ENCODE measurements at places on chromosomes 5 and 9.

DNA sequence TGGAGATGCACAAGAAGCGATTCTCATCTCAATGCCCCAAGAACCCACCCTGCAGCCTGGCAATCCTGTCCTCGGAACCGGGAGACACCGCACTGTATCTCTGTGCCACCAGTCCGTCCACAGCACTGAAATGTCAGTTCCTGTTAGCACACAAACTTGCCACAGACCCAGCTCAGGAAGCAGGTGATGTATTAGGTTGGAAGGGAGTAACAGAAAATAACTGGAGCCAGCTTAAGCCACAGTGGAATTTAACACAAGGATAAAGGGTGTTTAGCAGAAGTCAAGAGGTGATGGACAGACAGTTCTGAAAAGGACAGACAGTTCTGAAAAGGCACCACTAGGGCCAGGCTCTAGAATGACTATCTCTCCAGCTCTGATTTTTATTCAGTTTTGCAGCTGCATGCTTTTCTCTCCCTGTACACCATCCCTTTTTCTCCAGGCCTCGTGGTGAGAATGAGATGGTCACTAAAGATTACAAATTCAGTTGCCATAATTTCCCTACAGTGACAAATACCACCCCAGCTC lies 114.4 kb downstream of the ANKRD18B start:
- DNase-seq = no peak

GRCh38 chr9:127489471-127490115 lies 38.3 kb downstream of the LRSAM1 start:
- no peak for DNase-seq

DNA sequence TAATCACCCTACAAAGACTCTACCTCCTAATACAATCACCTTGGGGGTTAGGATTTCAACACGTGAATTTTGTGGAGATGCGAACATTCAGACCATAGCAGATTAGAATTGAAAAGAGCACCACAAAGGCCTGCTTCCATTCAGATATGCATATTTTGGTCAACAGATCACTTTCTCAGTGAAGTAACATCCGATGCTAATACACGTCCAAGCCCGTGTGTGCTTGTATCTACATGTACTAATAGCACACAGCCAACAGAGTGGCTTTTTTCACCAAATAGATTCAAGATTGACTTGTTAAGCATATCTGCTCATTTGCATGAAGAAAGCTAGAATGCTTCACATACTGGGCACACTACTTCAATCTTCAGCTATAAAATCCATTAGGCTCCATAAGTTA lies 35.6 kb upstream of the SSBP2 start:
- DNase-seq = no peak

GRCh38 chr5:82183828-82184227 lies 94.3 kb downstream of the RPS23 start:
- no peak for DNase-seq

DNA sequence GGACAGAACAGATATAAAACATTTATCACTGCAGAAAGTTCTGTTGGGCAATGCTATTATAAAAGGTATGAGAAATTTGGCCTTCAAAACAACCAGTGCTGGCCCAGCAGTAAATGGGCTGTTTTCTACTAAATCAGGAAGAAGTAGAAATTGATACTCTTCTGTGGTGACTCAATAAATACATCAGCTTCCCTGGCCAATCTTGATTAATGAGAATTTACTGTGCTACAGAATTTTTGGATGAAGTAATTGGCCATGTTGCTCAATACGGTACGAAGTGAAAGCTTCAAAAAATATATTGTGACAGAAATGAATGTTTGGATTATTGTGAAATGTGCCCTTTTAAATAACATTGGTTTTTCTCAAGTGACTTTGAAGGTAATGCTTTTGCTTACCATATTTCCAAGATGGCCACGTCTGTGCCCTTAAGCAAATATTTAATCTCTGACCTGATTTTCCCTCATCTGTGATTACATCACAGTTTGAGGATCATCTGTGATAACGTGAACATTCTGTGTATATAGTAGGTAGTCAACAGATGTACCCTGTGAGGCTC lies 4.2 kb downstream of the DNAJA1 start:
- DNase-seq = no peak

DNA sequence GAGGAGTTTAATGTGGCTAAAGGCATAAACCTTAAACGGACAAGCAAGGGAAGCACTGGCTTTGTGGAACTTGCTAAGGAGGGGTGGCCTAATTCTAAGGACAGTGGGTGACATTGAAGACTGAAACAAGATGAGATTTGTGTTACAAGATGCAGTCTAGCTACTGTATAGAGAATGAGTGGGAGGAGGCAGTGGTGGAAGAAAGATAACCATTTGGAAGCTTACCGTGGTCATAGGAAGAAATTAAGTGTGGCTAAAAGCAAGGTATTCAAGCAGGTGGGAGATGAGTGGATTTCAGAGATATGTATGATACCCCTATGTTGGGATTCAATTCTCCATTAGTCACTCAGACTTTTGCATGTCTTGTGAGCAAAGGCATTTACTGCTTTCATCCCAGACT lies 4.6 kb downstream of the PAM start:
- no peak for DNase-seq

- no peak for DNase-seq
Measured at GRCh38 chr5:1189269-1189668, 12.1 kb upstream of the SLC6A19 start.

DNA sequence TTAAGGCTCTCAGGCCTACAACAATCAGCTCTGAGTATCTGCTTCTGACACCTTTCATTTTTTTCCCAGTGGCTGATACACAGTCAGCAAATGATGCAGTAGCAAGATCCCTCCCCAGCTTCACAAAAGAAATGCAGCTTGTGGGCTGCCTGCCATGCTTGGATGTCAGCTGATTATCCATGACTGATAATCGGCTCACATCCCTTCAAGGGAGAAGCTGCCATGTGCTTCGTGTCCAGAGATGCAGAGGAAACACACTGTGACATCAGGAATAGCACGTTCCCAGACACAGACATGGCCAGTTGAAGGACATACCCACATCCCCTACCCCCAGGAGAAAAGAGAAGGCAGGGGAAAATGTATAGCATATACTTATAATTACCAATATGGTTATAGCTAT lies 27.9 kb downstream of the TMEM215 start:
- no peak for DNase-seq

- DNase-seq = no peak
Measured at GRCh38 chr9:122346478-122347347, 24.1 kb upstream of the PTGS1 start.

DNA sequence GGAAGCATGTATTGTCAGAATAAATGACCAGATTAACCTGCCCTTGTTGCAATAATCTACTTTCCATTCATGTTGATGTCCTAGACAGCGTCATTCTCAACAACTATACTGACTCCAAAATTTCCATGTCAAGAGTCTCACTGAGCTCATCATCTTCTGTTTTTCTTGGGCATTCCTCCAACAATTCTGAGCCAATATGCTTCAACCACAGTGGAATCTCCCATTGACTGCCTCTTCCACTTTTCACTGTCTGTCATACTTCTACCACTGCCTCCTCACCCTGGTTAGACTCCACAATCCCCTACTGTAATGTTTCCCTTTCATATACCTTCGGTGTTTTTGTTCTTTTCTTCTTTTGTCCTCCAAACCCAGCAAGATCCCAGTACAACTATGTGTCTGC lies 162.8 kb downstream of the TLE1 start:
- DNase-seq = no peak

DNA sequence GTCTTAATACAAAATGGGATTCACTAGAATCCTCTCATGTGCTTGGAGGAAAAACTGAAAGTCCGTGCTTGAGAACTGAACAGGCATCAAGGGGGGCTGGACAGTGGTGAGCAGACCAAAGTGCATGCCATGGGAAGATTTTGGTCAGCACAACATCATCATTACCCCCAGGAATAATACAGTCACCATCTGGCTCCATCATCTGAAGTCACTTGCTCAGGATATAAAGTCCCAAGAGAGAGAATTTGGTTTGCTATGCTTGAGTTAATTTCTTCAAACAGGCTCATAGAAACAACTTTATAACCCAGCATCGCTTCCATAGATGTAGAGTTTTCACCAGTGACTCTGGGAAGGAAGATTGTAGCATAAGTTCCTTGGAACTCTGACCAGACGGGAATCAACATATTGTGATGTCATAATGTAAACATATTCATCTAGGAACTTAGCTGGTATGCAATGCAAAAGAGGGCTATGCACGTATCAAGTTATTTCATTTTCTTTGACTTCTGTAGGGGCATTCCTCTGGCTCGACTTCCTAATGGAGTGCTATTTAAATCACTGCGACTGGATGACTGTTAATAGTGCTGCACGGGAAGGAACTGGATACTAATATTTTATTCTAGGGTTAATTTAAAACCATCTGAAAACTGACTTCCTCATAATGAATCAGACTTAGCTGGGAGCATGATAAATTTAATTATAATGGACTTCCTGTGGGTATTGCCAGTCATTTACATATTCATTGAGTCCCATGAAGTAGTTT lies 145.2 kb downstream of the MTRR start:
- DNase-seq = no peak

DNA sequence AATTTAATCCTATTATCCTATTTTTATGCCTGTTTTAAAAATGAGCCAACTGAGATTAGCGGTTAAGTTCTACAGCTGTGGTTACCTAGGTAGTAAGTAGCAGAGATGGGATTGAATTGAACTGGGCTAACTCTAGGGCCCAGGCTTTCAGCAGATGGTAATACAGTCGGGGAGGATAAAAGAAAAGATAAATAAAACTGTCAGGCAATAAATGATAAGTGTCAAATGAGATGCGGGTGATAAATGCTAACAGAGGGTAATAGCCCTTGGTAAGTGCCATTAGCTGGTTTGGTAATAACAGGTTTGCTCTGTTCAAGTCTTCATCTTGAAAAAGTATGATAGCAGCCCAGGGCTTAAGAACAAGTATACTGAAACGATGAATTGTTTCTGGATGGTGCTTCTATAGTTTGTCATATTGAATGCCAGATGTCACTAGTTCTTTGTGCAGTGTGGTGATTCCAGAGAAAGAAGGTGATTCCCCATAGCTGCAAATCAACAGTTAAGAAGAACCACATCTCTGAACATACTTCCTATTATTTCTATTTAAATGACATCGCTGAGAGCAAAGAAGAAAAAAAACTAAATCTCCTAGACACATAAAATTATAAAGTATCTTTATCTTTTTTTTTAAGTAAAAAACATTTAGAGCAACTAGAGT lies 360.8 kb upstream of the PANK3 start:
- no peak for DNase-seq

GRCh38 chr5:125367702-125368101 lies 621.3 kb upstream of the ZNF608 start:
- DNase-seq = no peak

DNA sequence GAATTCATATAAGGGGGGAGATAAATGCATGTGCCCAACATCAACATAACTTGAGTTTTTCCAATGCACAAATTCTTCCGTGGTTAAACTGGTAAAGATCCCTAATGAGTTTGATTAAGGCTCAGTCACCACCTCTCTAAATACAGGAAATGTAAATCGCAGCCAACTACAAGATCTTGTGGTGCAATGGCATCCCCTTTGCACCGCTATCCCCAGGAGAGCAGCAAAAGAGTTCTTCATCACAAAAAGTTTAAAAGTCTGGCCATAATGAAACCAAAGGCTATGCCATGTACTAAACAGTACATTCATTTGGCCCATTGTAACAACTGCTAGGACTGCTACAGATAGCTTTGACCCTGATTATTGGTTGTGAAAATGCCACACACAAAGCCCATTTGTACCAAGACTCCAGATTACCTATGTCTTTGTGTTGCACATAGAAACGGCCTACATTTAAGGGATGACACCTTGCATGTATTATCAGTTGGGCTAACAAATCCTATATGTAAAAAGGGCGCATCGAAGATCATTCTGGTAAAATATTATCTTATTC lies 44.5 kb downstream of the ZNF608 start:
- no peak for DNase-seq

DNA sequence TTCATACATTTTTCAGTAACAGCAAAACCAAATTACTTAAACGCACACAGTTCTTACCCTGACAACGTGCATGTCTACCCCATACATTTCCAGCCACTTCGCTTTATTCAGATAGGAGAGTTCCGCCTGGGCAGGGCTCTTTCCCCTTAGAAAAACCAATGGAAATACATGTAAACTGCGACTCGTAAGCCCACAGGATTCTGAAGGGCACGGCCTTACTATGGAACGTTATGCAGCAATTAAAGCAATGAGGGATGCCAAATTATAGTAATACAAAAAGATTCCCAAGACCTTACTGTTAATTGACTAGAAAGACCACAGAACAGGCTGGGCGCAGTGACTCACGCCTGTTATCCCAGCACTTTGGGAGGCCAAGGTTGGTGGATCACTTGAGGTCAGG lies 64.5 kb downstream of the EPB41L4B start:
- DNase-seq = no peak

DNA sequence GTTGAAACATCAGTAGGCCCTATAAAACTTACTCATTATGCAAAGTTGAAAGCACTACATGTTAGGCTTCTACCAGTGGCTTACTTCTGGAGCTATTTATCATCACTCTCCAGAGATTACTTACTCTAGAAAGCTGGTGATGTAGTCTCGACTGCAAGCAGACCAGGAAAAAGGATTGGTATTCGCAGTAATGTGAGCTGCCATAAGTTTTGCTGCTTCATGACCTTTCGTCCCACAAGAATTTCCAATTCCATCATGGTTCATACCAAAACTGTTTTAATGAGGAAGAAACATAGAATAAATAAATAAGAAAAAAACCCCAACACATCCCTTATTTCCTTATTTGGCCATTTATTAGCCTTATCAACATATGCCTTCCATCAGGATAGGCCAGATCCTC lies 181.9 kb downstream of the ADAMTS6 start:
- no peak for DNase-seq

DNA sequence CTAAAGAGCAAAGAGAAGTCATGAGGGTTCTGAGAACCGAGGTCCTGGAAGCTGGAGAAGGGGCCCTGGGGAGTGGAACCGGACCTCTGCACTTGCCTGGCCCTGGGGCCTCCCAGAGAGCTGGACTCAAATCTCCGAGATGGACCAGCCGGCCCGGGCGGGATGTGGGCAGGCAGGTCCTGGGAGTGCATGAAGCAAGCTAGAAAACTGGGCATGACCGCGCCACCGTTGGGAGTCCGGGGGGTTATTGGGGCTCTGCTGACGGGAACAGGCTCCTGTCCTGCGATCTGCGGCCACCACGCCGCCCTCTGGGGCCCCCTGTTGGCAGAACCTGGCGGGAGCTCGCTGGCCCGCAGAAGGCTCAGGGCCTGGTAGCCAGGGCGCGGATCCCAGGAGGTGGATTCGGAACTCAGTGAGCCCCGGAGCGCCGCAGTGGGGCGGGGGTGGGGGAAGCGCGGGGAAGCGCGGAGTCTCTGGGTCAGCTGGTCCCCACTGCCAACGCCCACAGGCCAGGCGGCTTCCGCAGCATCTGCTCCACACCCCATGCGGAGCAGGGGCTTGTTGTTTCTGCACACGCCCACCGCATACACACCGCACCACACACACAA lies 150.6 kb downstream of the ERCC6L2 start:
- no peak for DNase-seq

DNA sequence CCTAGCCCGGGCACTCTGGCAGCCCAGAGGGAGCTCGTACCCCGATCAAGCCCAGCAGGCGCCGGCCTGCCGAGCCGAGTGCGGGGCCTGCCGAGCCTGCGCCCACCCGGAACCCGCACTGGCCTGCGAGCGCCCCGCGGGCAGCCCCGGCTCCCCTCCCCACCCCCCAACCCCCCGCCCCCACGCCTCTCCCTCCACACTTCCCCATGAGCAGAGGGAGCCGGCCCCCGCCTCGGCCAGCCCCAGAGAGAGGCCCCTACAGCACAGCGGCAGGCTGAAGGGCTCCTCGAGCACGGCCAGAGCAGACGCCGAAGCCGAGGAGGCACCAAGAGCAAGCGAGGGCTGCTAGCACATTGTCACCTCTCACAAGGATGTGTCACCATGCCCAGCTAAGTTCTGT lies 36.2 kb upstream of the CCDC180 start:
- no peak for DNase-seq

Measured in stimulated activated CD4-positive, alpha-beta T cell treated with anti-CD3 and anti-CD28 coated beads, Interleukin-1b, Interleukin-23, amount 100 ng/mL, for 4 hours (primary cell).